IMR-90 (cell line): ENCODE measurements at places on chromosomes 3 and 15.

GRCh38 chr3:11643201-11643603 is 513 bp downstream of the VGLL4 start:
- peak; percentile 36 for DNase-seq

GRCh38 chr15:57370929-57371328 is 5.4 kb upstream of the CGNL1 start:
- DNase-seq = no peak

DNA sequence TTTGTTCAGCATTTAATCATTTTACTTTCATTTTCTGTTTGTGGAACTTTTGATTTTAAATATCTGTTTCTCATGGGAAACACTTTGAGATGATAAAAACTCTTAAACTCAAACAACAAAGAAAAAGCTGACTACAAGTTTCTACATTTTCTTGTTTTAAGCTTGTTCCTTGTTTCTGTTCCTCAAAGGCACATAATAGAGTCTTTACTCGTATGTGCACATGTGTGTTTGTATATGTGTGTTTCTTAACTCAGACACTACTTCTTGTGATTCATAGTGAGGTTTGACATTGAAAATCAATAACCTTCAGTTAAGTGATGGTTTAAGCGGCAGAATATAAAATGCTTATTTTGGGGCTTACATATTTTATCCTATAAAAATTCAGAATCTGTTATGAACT is 786.7 kb upstream of the EPHA6 start:
- DNase-seq = no peak

- DNase-seq = peak; percentile 32
These were observed 130.4 kb downstream of the SUCLG2 start for GRCh38 chr3:67524046-67524445.

- no peak for DNase-seq
These were observed 8.3 kb upstream of the SEMA7A start for GRCh38 chr15:74442063-74442462.
